ENCODE measurements at places on chromosomes 3 and 15.

- DNase-seq, result no peak
These were observed 148.4 kb downstream of the ADAMTS17 start for GRCh38 chr15:100193277-100193860.

DNA sequence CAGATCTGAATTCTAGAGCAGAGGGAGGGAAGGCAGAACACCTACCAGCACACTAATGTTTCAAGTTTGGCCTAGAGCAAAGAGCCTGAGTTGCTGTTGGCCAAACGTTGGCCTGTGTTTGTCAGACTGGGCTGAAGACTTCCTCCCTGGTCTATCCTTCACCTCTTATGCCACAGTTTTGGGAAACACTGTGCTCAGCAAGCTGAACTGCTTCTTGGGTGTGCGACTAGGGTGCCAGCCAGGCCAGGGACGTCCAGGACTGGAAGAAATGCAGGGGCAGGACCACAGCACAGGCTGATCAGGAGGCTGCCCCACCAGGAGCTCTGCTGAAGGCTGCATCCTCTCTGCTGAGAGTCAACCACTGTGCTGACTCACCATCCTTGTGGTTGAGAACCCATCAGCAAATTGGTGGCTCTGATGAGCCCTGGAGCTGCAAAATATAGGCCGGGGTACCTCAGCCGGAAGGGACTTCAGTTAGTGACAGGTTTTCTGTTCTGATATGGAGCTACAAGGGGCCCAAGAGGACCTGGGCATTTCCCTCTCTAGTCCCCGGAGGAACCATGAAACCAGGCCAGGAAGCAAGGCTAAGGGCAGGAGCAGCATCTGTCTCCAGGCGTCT lies 131.6 kb upstream of the RASGRP1 start:
- no peak for DNase-seq

DNA sequence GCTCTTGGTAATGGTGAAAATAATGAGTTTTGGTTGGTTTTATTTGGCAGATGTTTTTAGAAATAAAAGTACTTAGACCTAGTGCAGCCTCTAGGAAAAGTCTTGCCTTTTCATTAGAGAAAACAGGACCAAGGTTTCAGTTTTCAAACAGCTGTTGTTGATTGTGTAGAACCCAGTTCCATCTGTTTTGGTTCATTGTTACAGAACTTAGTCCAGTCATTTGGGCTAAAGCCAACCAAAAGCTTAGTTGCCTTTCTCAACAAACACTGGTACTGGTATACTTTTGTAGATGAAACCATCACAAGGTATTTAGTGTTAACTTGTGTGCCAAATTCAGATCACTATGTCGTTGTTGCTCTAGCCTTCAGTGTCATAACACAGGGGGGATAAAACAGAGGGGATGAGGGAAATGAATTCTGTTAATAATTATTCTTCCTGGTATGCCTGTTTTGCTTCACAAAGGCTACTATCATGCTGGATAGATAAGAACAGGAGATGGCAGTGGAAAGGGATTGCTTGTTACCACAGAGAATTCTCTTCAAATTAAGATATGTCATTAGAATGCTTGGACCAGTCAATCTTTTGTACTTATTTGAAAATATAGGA lies 12.6 kb upstream of the APH1B start:
- no peak for DNase-seq

- DNase-seq, result no peak
These were observed 102.6 kb downstream of the CD200R1L start for GRCh38 chr3:112744106-112744505.

- no peak for DNase-seq
These were observed 203.0 kb downstream of the TIGIT start for GRCh38 chr3:114496874-114497273.

Data from HT-29 (cell line).